Kidney tubule cell (primary cell): ENCODE measurements at places on chromosomes 5 and 9.
A peak's percentile ranks its signal among the peaks of the same experiment; 100 is the strongest.

DNA sequence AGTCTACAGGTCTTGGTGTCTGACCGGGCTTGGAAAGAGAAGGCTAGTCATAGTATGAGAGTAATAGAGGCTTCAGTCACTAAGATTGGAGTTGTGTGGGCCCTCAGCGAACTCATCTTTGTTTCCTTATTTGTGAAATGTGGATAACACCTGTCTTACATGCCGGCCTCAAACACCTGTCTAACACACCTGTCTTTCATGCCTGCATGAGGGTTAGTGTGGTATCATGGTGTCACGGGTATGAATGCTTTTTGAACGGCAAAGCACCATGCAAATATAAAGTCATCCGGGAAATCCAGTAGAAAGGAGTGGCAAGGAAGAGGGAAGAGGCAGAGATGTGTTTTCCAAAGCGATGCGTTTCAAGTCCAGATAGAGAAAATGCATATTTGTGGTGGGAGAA lies 25.5 kb downstream of the GRAMD2B start:
- DNase-seq, result no peak

- DNase-seq, result no peak
Measured at GRCh38 chr9:136650648-136651047, 12.1 kb upstream of the EGFL7 start.

DNA sequence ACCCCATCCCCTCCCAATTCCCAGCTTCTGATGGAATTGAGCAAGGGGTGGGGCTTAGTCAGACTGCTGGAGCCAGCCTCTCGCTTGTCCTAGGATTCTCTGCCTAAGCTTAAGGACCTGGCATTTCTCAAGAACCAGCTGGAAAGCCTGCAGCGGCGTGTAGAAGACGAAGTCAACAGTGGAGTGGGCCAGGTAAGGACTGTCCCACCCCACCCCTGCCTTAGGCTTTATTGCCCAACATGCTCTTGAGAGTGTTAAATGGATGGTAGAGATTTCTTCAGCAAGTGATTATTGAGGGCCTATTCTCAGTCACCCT lies 1.1 kb downstream of the SLC35A4 start:
- no peak for DNase-seq

GRCh38 chr9:134488331-134489280 lies 153.0 kb upstream of the COL5A1 start:
- DNase-seq, result no peak

- DNase-seq, result peak; percentile 67
Measured at GRCh38 chr5:75052192-75053053, at the start of gene GCNT4. Gene GCNT4 (minus strand): TSS chr5:75052558. CDS start chr5:75030037, 22,521 bp downstream.
